ENCODE measurements at places on chromosomes 7 and 10.

DNA sequence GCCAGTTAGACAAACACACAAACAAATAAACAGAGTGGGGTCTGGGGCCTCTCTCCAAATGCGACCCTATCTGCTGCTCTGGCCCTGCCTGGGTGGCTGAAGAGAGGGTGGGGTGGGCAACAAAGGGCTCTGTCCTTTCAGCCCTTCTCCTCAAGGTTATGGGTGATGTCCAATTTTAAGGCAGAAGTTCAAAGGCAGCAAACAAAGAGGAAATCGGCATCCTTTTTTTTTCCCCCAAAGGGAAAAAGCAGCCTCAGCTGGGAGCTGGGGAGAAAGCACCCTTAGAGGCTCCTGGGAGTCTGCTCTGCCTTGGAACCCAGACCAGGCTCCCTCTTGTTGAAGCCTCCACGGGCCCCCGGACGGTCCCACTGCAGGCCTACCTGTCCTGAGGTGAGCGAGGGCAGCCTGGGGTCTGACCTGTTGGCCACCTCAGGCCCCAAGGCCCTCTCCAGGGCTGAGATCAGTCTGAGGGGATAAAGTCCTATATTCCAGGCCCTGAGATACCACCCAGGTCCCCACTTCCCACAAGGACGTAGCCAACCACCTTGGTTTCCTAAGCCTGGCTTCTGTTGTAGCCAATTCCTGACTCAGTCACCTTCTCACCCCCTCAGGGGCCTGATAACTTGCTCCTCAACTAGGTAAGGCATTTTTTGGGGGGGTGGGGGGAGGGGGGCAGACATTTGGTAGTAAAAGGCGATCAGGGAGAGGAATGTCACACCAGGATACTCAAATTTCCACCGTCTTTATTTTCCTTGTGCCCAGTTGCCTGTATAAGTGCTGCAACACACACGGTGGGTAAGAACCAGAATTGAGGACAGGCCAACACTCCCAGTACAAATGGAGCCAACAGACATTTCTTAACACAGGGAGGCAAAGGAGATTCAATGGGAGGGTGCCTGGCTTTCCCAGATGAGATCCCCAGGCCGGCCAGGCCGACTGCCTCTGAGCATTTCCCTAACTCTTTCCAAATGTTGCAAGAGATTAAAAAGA, 4.3 kb downstream of the HOXA11 start:
- DNase-seq = peak; percentile 33

- DNase-seq = no peak
Observed at GRCh38 chr10:54799506-54799905, 1.5 kb downstream of the PCDH15 start.

GRCh38 chr7:112938863-112939573, 147.6 kb downstream of the GPR85 start:
- DNase-seq = peak; percentile 61

DNA sequence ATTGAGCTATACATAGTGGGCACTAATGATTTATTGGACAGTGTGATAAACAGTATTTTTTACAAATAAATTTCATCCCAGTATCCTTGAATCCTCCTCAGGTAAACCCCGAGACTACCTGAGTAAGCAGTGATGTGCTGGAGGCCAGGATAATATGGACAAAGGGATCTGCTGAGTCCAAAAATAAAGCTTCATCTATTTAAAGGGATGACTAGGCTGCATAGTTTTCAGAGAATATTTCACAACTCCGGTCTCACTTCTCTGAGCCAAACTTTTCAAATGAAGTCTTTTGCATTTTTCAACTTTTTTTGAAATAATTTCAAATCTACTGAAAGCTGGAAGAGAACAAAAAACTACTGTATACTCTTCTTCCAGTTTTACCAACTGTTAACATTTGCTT, 2.5 kb downstream of the ACTR3B start:
- no peak for DNase-seq

DNA sequence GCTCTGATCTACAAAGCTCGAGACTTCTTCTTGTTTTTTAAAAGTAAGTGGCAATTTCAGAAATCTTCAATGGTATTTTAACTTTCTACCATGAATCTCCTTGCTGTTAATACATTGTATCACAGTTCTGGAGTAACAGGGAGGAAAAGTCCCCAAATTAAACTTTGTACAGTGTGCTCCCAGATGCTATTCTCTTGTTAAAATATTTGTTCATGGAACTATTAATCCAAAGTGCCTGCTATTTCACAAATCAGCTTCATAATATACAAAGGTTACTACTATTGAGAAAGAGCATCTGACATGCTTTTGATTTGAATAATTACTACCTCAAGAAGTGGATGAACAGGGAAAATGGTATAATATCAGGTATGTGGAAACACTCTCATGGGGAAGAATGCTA, 36.6 kb downstream of the SIRT1 start:
- no peak for DNase-seq

DNA sequence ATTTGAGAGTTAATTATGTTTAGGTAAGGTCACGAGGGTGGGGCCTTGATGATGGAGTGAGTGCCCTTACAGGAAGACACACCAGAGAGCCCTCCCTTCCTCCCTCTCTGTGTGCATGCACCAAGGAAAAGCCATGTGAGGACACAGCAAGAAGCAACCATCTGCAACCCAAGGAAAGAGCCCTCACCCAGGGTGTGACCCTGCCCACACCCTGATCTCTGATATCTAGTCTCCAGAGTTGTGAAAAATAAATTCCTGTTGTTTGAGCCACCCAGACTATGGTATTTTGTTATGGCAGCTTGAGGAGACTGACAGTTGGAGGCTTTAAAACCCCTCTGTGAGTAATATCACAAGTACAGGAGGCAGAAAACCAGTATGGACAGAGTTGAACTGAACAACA, 15.0 kb upstream of the MCM10 start:
- no peak for DNase-seq

DNA sequence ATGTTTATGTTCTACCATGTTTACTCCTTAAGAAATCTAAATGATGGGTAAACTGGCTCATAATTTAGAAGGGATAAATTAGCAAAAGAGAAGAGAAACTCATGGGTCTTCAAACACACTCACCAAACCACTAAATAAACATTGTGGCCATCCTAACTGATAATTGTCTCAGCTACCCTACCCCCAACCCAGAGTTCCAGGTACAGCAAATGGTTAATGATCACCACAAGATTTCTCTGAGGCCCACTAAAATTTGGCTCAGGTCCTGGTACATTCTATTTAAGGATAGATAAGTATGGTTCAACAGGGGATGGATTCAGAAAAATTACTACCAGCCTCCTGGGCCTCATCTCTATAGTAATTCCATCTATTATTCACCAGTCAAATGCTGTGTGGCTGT, 21.4 kb downstream of the SLC25A13 start:
- no peak for DNase-seq

Data from femur (tissue), 1 donor.